A375 (cell line): ENCODE measurements at places on chromosomes 4 and X. TPM values are rescaled to one million over a fixed set of nuclear protein-coding genes. Genes with fewer than 3 reads are reported as not detected.

The TEX13C gene
- not detected in 2 replicates for total RNA-seq

The GUCY1B1 gene
- total RNA-seq = not detected in 2 replicates

The TREX2 gene
- total RNA-seq = 0.69 and 1.2 TPM in 2 replicates

The GRSF1 gene
- 49.3 and 57.9 TPM in 2 replicates for total RNA-seq

The NXF2 gene
- total RNA-seq = 2.0 and 4.3 TPM in 2 replicates

The GEMIN8 gene
- total RNA-seq = 10.1 and 16.9 TPM in 2 replicates

The AREG gene
- total RNA-seq = 17.4 and 20.0 TPM in 2 replicates

The VCX gene
- total RNA-seq = 20.4 and 20.5 TPM in 2 replicates

The SPANXN3 gene
- total RNA-seq = not detected in 2 replicates

The JAKMIP1 gene
- total RNA-seq = not detected in 2 replicates

The SAGE1 gene
- total RNA-seq = 14.1 and 16.7 TPM in 2 replicates

The NWD2 gene
- not detected in 2 replicates for total RNA-seq

The CT55 gene
- 0.79 and 1.1 TPM in 2 replicates for total RNA-seq

The SPACA5 gene
- total RNA-seq = not detected in 2 replicates

The SH3BP2 gene
- 35.8 and 36.5 TPM in 2 replicates for total RNA-seq

The SPINK2 gene
- 3.1 TPM in 1 of 2 replicates, not detected in the other for total RNA-seq

The SOWAHD gene
- total RNA-seq = not detected in 2 replicates

The NR3C2 gene
- 0.69 and 0.72 TPM in 2 replicates for total RNA-seq

The PGRMC2 gene
- 5.5 and 11.9 TPM in 2 replicates for total RNA-seq

The CLCN4 gene
- 2.6 and 3.1 TPM in 2 replicates for total RNA-seq

The OTC gene
- total RNA-seq = not detected in 2 replicates

The CFP gene
- 0.58 and 1.1 TPM in 2 replicates for total RNA-seq

The TBC1D8B gene
- 0.19 and 0.56 TPM in 2 replicates for total RNA-seq

The ZNF630 gene
- 0.38 and 0.48 TPM in 2 replicates for total RNA-seq

The DIAPH2 gene
- total RNA-seq = 8.1 and 13.2 TPM in 2 replicates

The SATL1 gene
- total RNA-seq = not detected in 2 replicates

The MAOB gene
- 0.08 TPM in 1 of 2 replicates, not detected in the other for total RNA-seq

The DRD5 gene
- total RNA-seq = not detected in 2 replicates

The MAMLD1 gene
- total RNA-seq = 0.26 and 0.40 TPM in 2 replicates

The GYG2 gene
- not detected in 2 replicates for total RNA-seq

The SHOX gene
- not detected in 2 replicates for total RNA-seq

The NKX3-2 gene
- 0.53 and 0.74 TPM in 2 replicates for total RNA-seq

The PLP2 gene
- total RNA-seq = 54.4 and 77.3 TPM in 2 replicates

The IL21 gene
- total RNA-seq = not detected in 2 replicates

The NDNF gene
- total RNA-seq = 0.29 and 0.41 TPM in 2 replicates

The MSANTD1 gene
- total RNA-seq = 0.45 and 0.80 TPM in 2 replicates

The FAT4 gene
- total RNA-seq = 1.2 and 1.6 TPM in 2 replicates

The NAP1L3 gene
- 3.8 and 4.0 TPM in 2 replicates for total RNA-seq

The PLAC8 gene
- total RNA-seq = 6.5 and 7.5 TPM in 2 replicates

The CENPVL2 gene
- not detected in 2 replicates for total RNA-seq

The TBX22 gene
- total RNA-seq = not detected in 2 replicates

The UGT2B15 gene
- not detected in 2 replicates for total RNA-seq

The TCEAL3 gene
- total RNA-seq = 15.4 and 16.2 TPM in 2 replicates

The CD40LG gene
- total RNA-seq = not detected in 2 replicates

The USP17L19 gene
- not detected in 2 replicates for total RNA-seq

The FGF13 gene
- total RNA-seq = 6.5 and 7.4 TPM in 2 replicates

The DACH2 gene
- not detected in 2 replicates for total RNA-seq

The MAGEA1 gene
- 7.0 and 7.1 TPM in 2 replicates for total RNA-seq

The LEF1 gene
- total RNA-seq = 30.4 and 33.9 TPM in 2 replicates

The CXorf65 gene
- not detected in 2 replicates for total RNA-seq

The SMIM10L2A gene
- total RNA-seq = 0.08 and 0.23 TPM in 2 replicates

The CXCL8 gene
- 34.0 and 34.1 TPM in 2 replicates for total RNA-seq

The FAM149A gene
- 0.57 and 2.6 TPM in 2 replicates for total RNA-seq
